MCF 10A (cell line): ENCODE measurements at places on chromosomes 7 and 10. TPM values are rescaled to one million over a fixed set of nuclear protein-coding genes. Genes with fewer than 3 reads are reported as not detected.

Gene RPEL1
- total RNA-seq: not detected in 2 replicates

Gene CRTAC1
- total RNA-seq: not detected in 2 replicates

Gene ITGB1
- total RNA-seq: 680 and 703 TPM in 2 replicates

Gene MSANTD7
- 17.2 and 18.1 TPM in 2 replicates for total RNA-seq

Gene PRPS1L1
- not detected in 2 replicates for total RNA-seq

DNA sequence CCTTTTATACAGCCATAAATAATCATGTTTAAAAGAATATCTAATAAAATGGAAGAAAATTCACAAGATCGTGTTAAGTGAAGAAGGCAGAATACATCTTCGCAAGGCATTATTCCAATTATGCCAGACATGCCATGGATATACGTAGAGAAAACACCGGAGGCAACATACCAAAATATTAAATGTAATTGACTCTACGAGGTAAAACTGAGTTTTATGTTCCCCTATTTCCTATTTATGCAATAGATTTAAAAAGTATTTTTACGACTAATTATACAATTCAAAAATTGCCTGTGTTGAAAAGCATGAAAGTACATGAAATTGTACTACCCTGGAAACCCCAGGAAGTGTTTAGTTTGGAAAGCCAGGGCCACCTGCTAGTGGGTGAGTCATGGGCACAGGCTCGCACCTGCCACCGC is 936 bp upstream of the REPIN1 start:
- H3K4me1 ChIP-seq: no peaks in the 10 kb centered on the region
- no peaks in the 10 kb centered on the region for H3K27me3 ChIP-seq
- peak overlapping the region; percentile 90 for H3K4me3 ChIP-seq

DNA sequence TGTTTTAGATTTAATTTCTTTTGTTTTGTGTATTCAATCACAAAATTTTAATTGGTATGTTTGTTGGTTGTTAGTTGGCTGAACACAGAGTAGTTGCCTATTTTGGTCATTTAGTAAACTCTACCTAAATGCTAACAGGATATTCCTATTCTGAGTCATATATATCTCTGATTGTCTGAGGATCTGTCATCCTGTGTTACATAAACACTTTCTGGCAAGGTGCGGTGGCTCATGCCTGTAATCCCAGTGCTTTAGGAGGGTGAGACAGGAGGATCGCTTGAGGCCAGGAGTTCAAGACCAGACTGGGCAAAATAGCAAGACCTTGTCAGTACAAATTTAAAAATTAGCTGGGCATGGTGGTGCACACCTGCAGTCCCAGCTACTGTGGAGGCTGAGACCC is 178.6 kb downstream of the PLCE1 start:
- peaks cover 17% of the 10 kb centered on the region for H3K4me1 ChIP-seq
- peak; percentile 60 for DNase-seq
- H3K4me3 ChIP-seq: no peak overlapping the region
- H3K27ac ChIP-seq: no peak overlapping the region

DNA sequence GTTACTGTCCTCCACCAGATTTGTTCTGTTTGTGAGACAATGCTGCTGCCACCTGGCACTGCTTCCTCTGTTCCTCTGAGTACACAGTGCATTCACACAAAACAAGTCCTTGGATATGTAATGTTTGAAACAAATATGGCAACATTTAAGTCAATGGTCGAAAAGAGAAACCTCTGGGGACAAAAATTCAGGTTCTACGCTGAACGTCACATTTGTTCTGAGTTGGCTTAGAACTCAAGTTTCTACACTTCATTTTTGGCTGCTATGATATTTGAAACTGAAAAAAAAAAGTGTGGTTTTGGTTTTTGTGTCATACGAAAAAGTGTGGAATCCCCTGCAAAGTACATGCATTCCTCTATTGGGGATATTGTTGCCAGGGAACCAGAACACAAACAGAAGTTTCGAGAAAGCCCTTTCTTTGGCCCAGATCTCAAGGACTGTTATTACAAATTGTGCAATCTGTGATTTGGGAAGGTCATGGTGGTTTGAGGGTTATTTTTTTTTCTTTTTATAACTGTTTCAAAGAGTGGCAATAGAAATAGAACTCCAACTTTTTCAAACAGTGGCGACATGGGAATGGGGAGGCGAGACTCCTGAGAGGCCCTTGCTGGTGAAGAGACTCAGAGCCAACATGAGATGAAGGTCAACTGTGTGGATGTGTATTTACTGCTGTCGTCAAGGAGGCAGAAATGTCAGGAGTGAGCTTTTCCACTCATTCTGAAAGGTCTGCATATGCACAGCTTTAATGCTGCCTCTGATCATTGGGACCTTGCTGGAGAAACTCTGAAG is 127.5 kb downstream of the CUBN start:
- H3K27ac ChIP-seq: peak overlapping the region; percentile 86
- no peaks in the 10 kb centered on the region for H3K27me3 ChIP-seq
- H3K4me1 ChIP-seq: peaks cover 40% of the 10 kb centered on the region
- no peaks in the 10 kb centered on the region for H3K36me3 ChIP-seq
- DNase-seq: peak; percentile 58
- no peak overlapping the region for H3K4me3 ChIP-seq

DNA sequence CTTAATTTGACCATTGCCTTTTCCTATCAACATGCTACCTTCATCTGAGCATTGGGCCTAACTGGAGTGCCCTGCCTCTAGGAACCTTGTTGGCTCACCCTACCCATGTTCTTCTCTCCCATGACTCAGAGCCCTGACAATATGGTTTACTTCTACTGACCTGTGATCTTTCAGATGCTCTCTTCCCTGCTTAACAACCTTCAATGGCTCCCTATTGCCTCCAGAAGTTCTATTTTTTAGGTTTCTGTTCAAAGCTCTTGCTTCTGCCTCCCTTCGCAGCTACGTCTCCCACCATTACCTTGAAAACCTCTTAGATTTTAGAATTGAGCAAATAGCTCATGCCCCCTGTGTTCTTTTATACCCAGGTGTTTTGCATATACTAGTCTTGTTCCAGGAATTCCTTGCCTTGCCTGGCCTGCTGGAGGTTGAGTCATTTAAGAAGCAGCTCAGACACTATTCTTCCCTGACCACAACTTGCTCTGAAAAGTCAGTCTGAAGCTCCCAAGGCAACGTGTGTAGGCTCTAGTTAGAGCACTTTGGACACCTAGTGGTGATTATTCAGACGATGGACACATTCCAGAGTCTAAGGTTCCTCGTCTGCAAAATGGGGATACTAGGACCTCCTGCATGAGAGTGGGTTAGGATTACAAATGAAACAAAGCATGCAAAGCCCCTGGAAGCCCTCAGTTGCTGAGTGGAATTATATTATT is 64.4 kb upstream of the EMX2 start:
- peak overlapping the region; percentile 88 for H3K27ac ChIP-seq
- no peaks in the 10 kb centered on the region for H3K27me3 ChIP-seq
- H3K36me3 ChIP-seq: peaks cover under 1% of the 10 kb centered on the region
- DNase-seq: peak; percentile 90

GRCh38 chr7:34463830-34464229 is 194.2 kb upstream of the NPSR1 start:
- peak; percentile 83 for DNase-seq
- no peak overlapping the region for H3K4me3 ChIP-seq
- H3K4me1 ChIP-seq: peaks cover 14% of the 10 kb centered on the region
- no peaks in the 10 kb centered on the region for H3K27me3 ChIP-seq
- no peak overlapping the region for H3K27ac ChIP-seq

- peak overlapping the region; percentile 88 for H3K4me3 ChIP-seq
- H3K27ac ChIP-seq: peak overlapping the region; percentile 88
- no peaks in the 10 kb centered on the region for H3K36me3 ChIP-seq
- DNase-seq: peak; percentile 18
These were observed 863 bp downstream of the CALD1 start for GRCh38 chr7:134780166-134780828.

DNA sequence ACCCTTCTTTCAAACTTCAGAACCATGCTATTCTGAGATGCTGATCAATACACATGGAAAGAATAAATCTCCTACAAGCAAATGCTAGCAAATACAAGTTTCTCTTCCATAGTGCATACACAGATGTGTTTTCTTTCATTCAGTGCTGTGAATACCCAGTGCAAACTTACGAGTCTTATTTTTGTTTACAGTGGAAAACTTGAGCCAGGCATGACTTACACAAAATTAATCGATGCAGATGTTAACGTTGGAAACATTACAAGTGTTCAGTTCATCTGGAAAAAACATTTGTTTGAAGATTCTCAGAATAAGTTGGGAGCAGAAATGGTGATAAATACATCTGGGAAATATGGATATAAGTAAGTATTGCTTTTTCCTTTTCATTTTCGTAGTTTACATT is 48.8 kb downstream of the PNLIPRP3 start:
- H3K36me3 ChIP-seq: peaks cover 61% of the 10 kb centered on the region
- no peak overlapping the region for H3K4me3 ChIP-seq
- H3K27ac ChIP-seq: no peak overlapping the region

DNA sequence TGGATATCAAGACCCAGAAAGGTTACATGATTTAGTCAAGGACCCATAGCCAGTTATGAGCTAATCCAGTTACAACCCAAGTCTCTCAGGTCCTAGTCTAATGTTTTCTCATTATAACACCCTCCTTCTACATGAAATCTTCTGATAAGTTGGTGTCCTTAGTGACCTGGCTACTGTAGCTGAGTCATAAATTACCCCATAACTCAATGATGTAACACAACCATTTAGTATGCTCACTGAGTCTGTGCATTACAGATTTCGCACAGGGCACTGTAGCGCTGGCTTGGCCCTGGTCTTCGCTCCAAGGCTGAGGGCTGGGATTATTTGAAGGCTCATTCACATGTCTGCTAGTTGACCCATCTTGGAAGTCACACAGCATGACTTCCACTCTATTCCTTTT is 36.0 kb upstream of the GLCCI1 start:
- no peaks in the 10 kb centered on the region for H3K36me3 ChIP-seq
- no peaks in the 10 kb centered on the region for H3K27me3 ChIP-seq
- no peak overlapping the region for H3K4me3 ChIP-seq

DNA sequence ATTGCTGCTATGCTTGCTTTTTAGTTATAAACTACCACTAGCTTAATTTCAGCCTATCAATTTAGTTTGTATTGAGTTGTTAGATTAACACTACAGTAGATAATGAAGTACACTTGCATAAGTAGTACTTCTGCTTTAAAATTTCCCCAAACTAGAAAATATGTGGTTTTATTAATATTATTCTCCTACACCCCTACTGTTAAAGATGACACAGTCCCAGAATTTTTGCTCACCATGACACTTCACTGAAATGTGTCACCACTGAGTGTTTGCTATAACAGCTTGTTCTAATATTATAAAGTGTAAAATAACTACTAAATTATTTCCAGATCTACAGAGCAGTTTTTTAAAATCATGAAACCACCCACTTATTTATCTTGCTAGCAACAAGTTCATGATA is 31.6 kb downstream of the RHEB start:
- H3K4me3 ChIP-seq: no peak overlapping the region
- H3K27me3 ChIP-seq: no peaks in the 10 kb centered on the region
- H3K36me3 ChIP-seq: peaks cover 57% of the 10 kb centered on the region
- no peak for DNase-seq
- peaks cover 21% of the 10 kb centered on the region for H3K4me1 ChIP-seq
- no peak overlapping the region for H3K27ac ChIP-seq
